Natural killer cell treated with Interleukin-12 subunit alpha and Interleukin-12 subunit beta and Interleukin-15 and Interleukin-18, amount 100 ng/mL, for 72 hours (primary cell): ENCODE measurements at places on chromosomes 7 and 10. TPM values are rescaled to one million over a fixed set of nuclear protein-coding genes. Genes with fewer than 3 reads are reported as not detected.

The OR2A12 gene
- total RNA-seq = not detected

The HOXA11 gene
- 0.76 TPM for total RNA-seq

The PAX4 gene
- total RNA-seq = not detected

The RGR gene
- total RNA-seq = not detected

- peaks cover 14% of the 10 kb centered on the region for H3K4me1 ChIP-seq
- no peak overlapping the region for H3K27ac ChIP-seq
- H3K4me3 ChIP-seq = no peak overlapping the region
- peaks cover 30% of the 10 kb centered on the region for H3K27me3 ChIP-seq
- H3K36me3 ChIP-seq = no peaks in the 10 kb centered on the region
These were observed 67.2 kb downstream of the CREB5 start for GRCh38 chr7:28479507-28479947.

- no peak for DNase-seq
- no peak overlapping the region for H3K27ac ChIP-seq
- H3K4me1 ChIP-seq = no peaks in the 10 kb centered on the region
- H3K4me3 ChIP-seq = no peak overlapping the region
- peaks cover 6% of the 10 kb centered on the region for H3K36me3 ChIP-seq
These were observed 30.9 kb downstream of the SCIN start for GRCh38 chr7:12601302-12601869.

GRCh38 chr7:141456298-141456697, 94.9 kb upstream of the AGK start:
- no peaks in the 10 kb centered on the region for H3K36me3 ChIP-seq
- peaks cover 29% of the 10 kb centered on the region for H3K27me3 ChIP-seq
- H3K4me3 ChIP-seq = no peak overlapping the region
- no peak overlapping the region for H3K27ac ChIP-seq

DNA sequence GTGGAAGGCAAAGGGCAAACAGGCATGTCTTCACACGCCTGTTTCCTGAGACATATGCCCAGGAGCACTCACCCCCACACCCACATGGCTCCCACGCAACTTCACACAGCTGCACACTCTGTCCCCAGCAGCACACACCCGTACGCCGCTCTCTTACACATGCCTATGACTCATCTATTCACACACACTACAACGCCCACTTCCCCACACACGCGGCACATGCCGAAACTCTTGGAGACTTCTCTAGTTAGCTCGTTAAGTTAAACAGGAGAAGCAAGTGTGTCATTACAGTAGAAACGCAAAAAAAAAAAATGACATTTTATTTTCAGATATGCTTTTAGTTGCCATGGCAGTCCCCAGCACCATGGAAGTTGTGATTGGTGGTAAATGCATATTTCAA, 6.7 kb downstream of the CALN1 start:
- no peak overlapping the region for H3K27ac ChIP-seq
- no peak for DNase-seq
- H3K4me3 ChIP-seq = no peak overlapping the region
- peaks cover 34% of the 10 kb centered on the region for H3K27me3 ChIP-seq

- no peaks in the 10 kb centered on the region for H3K27me3 ChIP-seq
- no peak for DNase-seq
- no peak overlapping the region for H3K4me3 ChIP-seq
- H3K36me3 ChIP-seq = no peaks in the 10 kb centered on the region
- H3K27ac ChIP-seq = no peak overlapping the region
These were observed 13.9 kb downstream of the VENTX start for GRCh38 chr10:133251388-133252222.
